Smooth muscle cell of trachea (primary cell): ENCODE measurements at places on chromosomes 12 and 14. TPM values are rescaled to one million over a fixed set of nuclear protein-coding genes. Genes with fewer than 3 reads are reported as not detected.

Gene TSPAN8
- 0.15 TPM in 1 of 2 replicates, not detected in the other for total RNA-seq

Gene DCN
- total RNA-seq, result 863 and 1,986 TPM in 2 replicates

Gene BRMS1L
- total RNA-seq, result 2.8 and 8.6 TPM in 2 replicates

Gene TCL1A
- total RNA-seq, result not detected in 2 replicates

Gene DACT1
- 6.4 and 14.6 TPM in 2 replicates for total RNA-seq

Gene TOMM20L
- total RNA-seq, result not detected in 2 replicates

Gene MMP19
- 8.4 and 12.1 TPM in 2 replicates for total RNA-seq

Gene FAM186B
- total RNA-seq, result 0.29 and 0.99 TPM in 2 replicates

Gene JPH4
- not detected in 2 replicates for total RNA-seq

Gene SAMD4A
- total RNA-seq, result 31.7 and 45.2 TPM in 2 replicates

Gene GPR84
- total RNA-seq, result not detected in 2 replicates

Gene LGALS3
- 456 and 567 TPM in 2 replicates for total RNA-seq

Gene SOAT2
- not detected in 2 replicates for total RNA-seq

Gene POTEM
- total RNA-seq, result not detected in 2 replicates

Gene CLECL1
- total RNA-seq, result not detected in 2 replicates

Gene GYS2
- total RNA-seq, result not detected in 2 replicates

Gene ACSM4
- total RNA-seq, result not detected in 2 replicates

Gene NFATC4
- 108 and 149 TPM in 2 replicates for total RNA-seq

Gene SSPN
- 10.9 and 15.1 TPM in 2 replicates for total RNA-seq

Gene KRT2
- not detected in 2 replicates for total RNA-seq

Gene AHSA1
- total RNA-seq, result 85.2 and 101 TPM in 2 replicates

Gene PROX2
- not detected in 2 replicates for total RNA-seq

Gene APOF
- not detected in 2 replicates for total RNA-seq

Gene SLC4A8
- total RNA-seq, result 4.5 and 10.3 TPM in 2 replicates

Gene NPFF
- total RNA-seq, result not detected in 2 replicates

Gene SAMD15
- total RNA-seq, result 1.2 and 3.3 TPM in 2 replicates

Gene CLMN
- total RNA-seq, result 0.44 and 1.5 TPM in 2 replicates

Gene KRT6C
- total RNA-seq, result not detected in 2 replicates

Gene EPYC
- 0.15 TPM in 1 of 2 replicates, not detected in the other for total RNA-seq

Gene NRL
- total RNA-seq, result 0.83 and 0.87 TPM in 2 replicates

Gene FLVCR2
- 0.87 and 5.3 TPM in 2 replicates for total RNA-seq

Gene MMP14
- 468 and 649 TPM in 2 replicates for total RNA-seq

Gene PLEKHD1
- under 0.01 TPM in 2 replicates for total RNA-seq

Gene ADAMTS20
- total RNA-seq, result not detected in 2 replicates

Gene TEX22
- total RNA-seq, result 0.44 and 0.50 TPM in 2 replicates

Gene TAS2R50
- 2.3 and 6.8 TPM in 2 replicates for total RNA-seq

Gene NEUROD4
- not detected in 2 replicates for total RNA-seq

Gene BCL11B
- under 0.01 TPM in 1 of 2 replicates, not detected in the other for total RNA-seq

Gene TAS2R7
- not detected in 2 replicates for total RNA-seq

Gene DNAJC22
- total RNA-seq, result 1.8 and 3.3 TPM in 2 replicates

Gene OR9K2
- not detected in 2 replicates for total RNA-seq

Gene CLIP1
- total RNA-seq, result 73.4 and 73.6 TPM in 2 replicates

Gene RIPK3
- total RNA-seq, result 2.9 and 6.8 TPM in 2 replicates

Gene SMIM41
- 4.5 and 4.8 TPM in 2 replicates for total RNA-seq

Gene KDM5A
- total RNA-seq, result 63.8 and 71.4 TPM in 2 replicates

Gene NGB
- total RNA-seq, result not detected in 2 replicates

Gene RBP5
- total RNA-seq, result 0.33 TPM in 1 of 2 replicates, not detected in the other

Gene PLEK2
- 3.0 and 6.7 TPM in 2 replicates for total RNA-seq

Gene REP15
- total RNA-seq, result 0.83 and 1.3 TPM in 2 replicates

Gene TDRD9
- 0.29 and 0.33 TPM in 2 replicates for total RNA-seq
